ENCODE measurements at places on chromosomes 1 and 21.

- ATAC-seq, result no peak
Measured at GRCh38 chr1:29853716-29854330, 617.5 kb downstream of the PTPRU start.

DNA sequence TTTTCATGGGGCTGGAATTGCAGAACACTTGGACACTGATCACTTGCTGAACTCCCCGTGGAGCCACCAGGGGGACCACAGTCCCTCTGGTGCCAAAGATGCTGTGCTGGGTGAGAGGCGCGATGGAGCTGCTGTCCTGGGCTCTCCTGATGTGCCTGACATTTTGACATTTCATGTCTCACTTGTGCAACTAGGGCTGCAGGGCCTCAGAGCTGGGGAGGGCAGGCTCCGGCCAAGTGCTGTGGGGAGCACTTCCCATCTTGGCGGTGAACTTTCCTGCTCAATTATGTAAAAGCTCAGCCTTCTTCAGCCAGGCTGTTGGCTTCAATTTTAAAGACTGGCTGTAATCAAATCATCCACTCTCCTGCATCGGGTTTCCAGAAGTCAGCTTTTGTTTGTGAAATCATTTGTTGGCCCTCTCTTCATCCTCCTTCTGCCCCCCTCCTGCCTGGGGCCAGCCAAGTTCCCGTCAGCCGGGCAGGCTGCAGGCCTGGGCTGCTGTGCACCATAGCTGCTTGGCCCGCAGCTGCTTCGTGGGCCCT, 36.8 kb downstream of the KCNAB2 start:
- no peak for ATAC-seq

GRCh38 chr21:43778469-43779335, 2.6 kb upstream of the CSTB start:
- ATAC-seq, result no peak

DNA sequence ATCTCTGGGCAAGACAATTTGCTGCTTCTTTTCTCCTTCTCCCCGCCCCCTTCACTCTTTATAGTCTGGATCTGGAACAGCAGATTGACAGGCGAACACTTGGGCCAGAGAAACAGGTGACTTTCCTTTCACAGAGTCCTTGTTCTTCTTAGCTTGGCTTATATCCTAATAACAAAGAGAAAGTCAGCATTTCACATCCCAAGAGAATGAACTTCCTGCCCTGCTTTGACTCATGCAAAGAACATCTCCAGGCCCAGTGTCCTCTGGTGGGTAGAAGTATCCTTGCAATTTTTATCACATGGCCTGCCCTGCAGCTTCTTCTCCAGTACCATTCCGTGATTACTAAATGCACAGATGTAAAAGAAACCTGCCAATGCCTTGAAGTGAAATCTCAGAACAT, 764.4 kb downstream of the ADGRL2 start:
- ATAC-seq, result no peak

- no peak for ATAC-seq
Measured at GRCh38 chr1:236023926-236024565, 40.8 kb downstream of the NID1 start.

DNA sequence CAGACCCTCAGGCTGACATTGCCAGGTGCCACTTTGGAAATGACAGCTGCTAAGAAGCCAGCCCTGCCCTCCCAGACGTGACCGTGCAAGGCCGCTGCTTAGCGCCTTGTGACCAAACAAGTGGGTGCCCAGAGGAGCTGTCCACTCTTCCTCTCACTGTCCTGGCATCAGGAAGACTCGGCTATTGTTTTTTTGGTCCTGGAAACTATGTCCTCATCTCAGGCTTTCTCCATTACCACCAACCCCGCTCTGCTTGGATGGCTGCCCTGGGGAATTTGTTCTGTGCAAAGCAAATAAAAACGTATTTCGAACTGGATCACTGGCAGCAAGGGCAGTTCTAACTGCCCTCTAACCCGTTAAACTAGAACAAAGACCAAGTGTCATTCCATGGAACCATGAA, 13.7 kb upstream of the TENT5C start:
- ATAC-seq, result no peak

- ATAC-seq, result no peak
Measured at GRCh38 chr1:227190321-227190720, 128.0 kb downstream of the CDC42BPA start.
